Smooth muscle cell of bladder (primary cell): ENCODE measurements at places on chromosomes 3 and 15. TPM values are rescaled to one million over a fixed set of nuclear protein-coding genes. Genes with fewer than 3 reads are reported as not detected.

Gene SI
- not detected in 2 replicates for total RNA-seq

Gene FBXO40
- total RNA-seq = not detected in 2 replicates

Gene B3GALNT1
- total RNA-seq = 10.1 and 10.6 TPM in 2 replicates

Gene PPARG
- total RNA-seq = 16.2 and 18.6 TPM in 2 replicates

Gene C2CD4A
- not detected in 2 replicates for total RNA-seq

Gene ADCY5
- total RNA-seq = 0.28 and 0.46 TPM in 2 replicates

Gene ACAP2
- total RNA-seq = 78.2 and 79.6 TPM in 2 replicates

Gene SLC22A13
- total RNA-seq = 0.14 and 0.28 TPM in 2 replicates
